Eye (tissue), 1 donor: ENCODE measurements at places on chromosomes 16 and 17.

GRCh38 chr16:424033-424622 is 1.3 kb upstream of the RAB11FIP3 start:
- peak; percentile 51 for DNase-seq

DNA sequence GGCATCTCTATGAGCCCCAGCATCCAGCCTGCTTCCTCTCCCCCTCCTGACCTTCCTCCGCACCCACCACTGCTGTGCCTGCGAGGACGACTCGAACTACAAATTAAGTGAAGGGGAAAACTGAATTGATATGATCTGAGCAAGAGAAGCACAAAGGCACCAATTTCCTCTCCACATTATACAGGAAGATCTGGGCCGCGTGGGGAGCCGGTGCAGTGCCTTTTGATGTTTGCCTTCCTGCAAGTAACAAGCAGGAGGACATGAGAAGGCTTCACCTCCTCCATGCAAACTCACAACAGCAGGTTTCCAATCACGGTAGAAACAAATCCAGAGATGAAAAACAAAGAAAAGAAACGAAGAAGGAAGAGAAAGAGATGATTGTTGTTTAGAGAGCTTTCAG is 57.8 kb upstream of the MMP2 start:
- peak; percentile 14 for DNase-seq

DNA sequence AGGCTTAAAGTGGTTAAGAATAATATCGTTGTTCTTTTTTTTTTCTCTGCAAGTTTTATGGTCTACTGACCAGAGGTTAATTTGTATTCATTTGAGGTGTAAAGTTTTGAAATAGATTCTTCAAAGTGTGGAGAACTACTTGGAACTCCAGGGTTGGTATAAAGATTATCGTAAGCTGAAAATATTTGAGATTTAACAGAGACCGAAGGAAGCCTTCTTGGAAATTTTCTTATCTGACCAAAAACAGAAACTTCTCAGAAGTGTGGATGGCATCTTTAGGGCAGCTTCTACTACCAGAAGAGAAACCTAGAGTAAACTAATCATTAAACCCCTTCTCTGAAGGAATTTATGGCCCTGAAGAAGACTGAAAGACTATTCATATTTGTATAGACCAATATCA is 206.8 kb upstream of the MON1B start:
- no peak for DNase-seq

DNA sequence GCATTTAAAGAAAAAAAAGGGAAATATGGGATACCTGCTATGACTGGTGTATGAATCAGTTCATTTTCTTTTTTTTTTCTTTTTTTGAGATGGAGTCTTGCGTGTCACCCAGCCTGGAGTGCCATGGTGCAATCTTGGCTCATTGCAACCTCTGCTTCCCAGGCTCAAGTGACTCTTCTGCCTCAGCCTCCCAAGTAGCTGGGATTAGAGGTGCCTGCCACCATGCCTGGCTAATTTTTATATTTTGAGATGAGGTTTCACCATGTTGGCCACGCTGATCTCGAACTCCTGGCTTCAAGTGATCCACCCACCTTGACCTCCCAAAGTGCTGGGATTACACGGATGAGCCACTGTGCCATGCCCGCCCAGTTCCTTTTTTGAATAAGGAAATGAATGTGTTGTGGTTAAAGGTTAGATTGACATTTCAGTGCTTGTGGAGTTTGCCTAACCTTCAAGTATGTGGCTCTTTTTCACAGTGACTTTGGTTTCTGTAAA is 7.7 kb downstream of the HAPSTR1 start:
- DNase-seq: no peak

DNA sequence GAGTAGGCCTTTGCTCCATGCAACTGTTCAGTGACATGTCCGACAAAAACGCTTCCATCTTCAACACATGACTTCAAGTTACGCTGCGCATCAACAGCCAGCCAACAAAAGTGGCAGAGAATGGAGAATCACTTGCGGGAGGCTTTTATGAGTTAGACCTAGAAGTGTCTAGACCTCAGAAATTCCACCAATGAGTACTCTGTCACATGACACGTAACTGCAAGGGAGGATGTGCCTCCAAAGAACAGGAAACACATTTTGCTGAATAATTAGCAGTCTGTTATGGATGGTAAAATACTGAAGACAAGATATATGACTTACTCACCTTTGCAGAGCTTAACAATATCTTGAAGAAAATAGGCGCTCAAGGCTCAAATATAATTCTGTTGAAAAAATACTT is 62.1 kb downstream of the MYO1D start:
- DNase-seq: no peak

DNA sequence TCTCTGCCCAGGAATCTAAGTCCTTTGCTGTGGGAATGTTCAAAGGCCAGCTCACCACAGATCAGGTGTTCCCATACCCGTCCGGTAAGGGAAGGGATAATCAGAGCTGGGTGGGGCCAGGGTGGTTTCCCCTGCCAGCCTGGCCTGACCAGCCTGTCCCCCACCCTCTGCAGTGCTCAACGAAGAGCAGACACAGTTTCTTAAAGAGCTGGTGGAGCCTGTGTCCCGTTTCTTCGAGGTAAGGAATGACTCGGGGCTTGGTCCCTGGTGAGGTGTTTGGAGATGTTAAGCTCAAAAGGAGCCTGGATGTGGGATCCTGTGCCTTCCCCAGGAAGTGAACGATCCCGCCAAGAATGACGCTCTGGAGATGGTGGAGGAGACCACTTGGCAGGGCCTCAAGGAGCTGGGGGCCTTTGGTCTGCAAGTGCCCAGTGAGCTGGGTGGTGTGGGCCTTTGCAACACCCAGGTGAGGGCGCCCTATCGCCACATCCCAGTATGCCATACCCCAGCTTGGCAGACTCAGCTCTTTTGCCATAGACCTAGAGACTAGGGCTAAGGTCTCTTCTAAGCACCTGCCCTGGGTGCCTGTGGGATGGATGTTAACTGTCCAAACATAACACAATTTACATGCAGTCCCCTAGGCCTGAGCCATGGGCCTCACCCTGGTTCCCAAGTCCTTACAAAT is 997 bp downstream of the ACADVL start:
- peak; percentile 59 for DNase-seq

GRCh38 chr16:30005341-30006094 is 5.3 kb downstream of the DOC2A start:
- DNase-seq: peak; percentile 59

DNA sequence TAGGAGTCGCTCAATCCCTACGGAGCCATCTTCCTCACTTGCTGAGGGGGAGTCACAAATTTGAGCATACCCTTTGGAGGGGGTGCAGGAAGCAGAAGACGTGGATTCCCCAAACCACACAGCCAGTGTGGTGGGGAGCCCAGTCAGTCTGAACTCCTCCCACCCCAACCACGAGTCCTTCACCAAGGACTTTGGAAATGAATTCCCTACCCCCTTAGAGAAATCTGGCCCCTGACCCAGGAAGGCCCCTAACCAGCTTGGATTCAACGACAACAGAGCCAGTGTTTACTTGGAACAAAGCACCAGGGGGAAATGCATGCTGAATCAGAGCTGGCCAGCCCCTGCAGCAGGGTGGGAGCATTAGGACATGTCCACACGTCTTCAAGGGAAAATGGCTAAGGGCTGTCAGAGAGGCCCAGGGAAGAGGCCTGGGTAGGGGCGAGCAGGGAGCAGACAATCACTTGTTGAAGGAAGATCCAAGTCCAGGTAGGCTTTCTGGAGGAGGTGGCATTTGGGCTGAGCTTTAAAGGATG is 5.5 kb upstream of the TMEM92 start:
- DNase-seq: peak; percentile 56

DNA sequence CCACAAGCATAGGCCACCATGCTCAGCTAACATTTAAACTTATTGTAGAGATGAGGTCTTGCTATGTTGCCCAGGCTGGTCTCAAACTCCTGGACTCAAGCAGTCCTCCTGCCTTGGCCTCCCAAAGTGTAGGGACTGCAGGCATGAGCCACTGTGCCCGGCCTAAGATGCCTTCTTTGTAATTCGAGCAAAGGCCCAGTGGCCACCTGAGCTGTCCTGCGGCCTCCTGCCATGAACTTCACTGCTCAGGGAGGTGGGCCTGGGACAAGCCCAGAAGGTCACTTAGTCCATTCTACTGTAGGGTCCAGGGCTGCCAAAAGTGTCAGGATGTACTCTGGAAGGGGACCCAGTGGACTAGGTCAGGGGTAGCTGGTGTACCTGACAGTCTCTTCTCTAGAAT is 30.5 kb downstream of the DHX38 start:
- DNase-seq: no peak

DNA sequence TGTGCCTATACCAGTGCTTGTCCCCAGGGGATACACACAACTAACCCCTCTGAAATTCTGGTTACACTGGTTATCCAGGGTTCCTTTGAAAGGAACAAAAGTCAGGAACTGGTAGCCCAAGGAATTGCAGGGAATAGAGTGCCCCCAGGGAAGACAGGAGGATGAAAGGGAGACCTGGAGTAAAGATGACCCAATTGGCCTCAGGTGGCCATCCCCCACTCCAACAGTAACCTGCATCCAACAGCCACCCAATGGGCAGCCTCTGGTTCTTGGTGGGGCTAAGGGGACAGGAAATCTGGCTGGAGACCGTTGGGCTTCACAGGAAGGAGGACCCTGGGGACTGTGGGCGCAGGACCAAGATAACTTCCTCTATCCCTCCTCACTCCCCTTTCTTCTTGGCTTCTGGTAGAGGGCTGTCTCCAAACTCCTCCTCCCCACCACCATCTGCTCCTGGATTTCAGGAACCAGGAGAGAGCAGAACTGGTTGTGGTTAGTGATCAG is 826 bp upstream of the MPO start:
- peak; percentile 7 for DNase-seq
